ENCODE measurements at places on chromosomes 5 and 9. TPM values are rescaled to one million over a fixed set of nuclear protein-coding genes. Genes with fewer than 3 reads are reported as not detected.

Gene MOB3B
- total RNA-seq, result 0.13 TPM

DNA sequence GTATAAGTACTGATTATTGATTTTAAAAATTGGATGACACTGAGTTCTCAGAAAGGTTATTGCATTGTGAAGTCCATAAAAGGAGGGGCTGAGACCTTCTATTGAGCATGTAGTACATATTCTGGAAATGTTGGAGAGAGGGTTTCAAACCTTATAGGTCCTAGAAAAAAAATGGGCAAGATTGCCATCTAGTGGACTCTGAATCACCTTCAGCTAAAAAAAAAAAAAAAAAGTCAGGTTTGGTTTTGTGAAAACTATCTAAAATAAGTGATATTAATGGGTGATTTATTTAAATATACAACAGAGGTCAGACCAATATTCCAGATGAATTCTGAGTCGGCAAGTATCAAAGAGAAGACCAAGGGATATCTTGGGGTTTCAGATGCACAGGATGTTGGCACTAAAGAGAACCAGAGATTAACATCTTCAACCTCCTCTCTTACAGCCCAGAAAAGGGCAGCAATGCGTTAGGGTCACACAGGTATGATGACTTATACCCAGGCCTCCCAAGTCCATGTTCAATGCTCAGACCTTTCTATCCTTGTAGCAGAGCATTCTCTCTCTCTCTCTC, 109.8 kb upstream of the NMUR2 start:
- DNase-seq, result no peak
- H3K27ac ChIP-seq, result no peak overlapping the region
- H3K36me3 ChIP-seq, result no peaks in the 10 kb centered on the region
- peaks cover 13% of the 10 kb centered on the region for H3K27me3 ChIP-seq
- no peak overlapping the region for H3K4me3 ChIP-seq
- peaks cover 1% of the 10 kb centered on the region for H3K4me1 ChIP-seq

Gene FAM78A
- 88.7 TPM for total RNA-seq

DNA sequence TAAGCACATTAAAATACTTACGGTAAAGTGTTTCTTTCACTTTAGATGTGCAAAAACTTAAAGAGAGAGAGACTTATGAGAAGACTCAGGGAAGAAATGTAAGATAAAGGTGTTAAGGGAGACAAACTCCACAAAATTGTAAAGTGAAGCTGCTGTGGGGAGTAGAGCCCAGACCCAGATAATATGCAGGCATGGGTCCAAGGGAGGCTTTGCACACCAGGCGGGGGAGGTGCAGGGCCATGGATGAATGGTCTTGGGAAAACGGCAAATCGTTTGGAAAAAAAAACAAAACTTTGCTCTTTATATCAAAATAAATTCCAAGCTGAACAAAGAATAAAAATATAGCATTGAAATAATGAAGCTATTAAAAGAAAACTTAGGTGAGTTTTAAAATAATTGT, 9.1 kb downstream of the SYK start:
- no peak for DNase-seq
- H3K27ac ChIP-seq, result no peak overlapping the region
- H3K36me3 ChIP-seq, result no peaks in the 10 kb centered on the region
- peaks cover 57% of the 10 kb centered on the region for H3K27me3 ChIP-seq

DNA sequence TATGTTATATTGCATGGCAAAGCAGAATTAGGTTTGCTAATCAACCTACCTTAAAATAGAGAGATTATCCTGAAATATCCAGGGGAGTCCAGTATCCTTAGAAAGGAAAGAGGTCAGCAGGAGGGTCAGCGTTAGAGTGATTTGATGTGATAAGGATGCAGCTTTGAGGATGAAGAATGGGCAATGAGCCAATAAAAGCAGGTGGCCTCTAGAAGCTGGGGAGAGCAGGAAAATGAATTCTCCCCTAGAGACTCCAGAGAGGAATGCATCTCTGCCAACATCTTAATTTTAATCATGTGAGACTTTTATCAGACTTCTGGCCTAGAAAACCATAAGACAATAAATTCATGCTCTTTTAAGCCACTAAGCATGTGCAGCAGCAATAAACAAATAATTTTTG, 65.7 kb upstream of the SYK start:
- no peak for DNase-seq
- H3K27me3 ChIP-seq, result peaks cover 8% of the 10 kb centered on the region
- H3K36me3 ChIP-seq, result no peaks in the 10 kb centered on the region
- H3K4me1 ChIP-seq, result no peaks in the 10 kb centered on the region

GRCh38 chr9:128045831-128046230, 21.3 kb downstream of the NAIF1 start:
- peaks cover 8% of the 10 kb centered on the region for H3K27me3 ChIP-seq
- no peak for DNase-seq
- no peaks in the 10 kb centered on the region for H3K4me1 ChIP-seq
- no peak overlapping the region for H3K27ac ChIP-seq
- H3K4me3 ChIP-seq, result no peak overlapping the region
